ENCODE measurements at places on chromosomes 2 and 18. TPM values are rescaled to one million over a fixed set of nuclear protein-coding genes. Genes with fewer than 3 reads are reported as not detected.
A peak's percentile ranks its signal among the peaks of the same experiment; 100 is the strongest.

The ILKAP gene
- total RNA-seq, result 24.5 TPM

DNA sequence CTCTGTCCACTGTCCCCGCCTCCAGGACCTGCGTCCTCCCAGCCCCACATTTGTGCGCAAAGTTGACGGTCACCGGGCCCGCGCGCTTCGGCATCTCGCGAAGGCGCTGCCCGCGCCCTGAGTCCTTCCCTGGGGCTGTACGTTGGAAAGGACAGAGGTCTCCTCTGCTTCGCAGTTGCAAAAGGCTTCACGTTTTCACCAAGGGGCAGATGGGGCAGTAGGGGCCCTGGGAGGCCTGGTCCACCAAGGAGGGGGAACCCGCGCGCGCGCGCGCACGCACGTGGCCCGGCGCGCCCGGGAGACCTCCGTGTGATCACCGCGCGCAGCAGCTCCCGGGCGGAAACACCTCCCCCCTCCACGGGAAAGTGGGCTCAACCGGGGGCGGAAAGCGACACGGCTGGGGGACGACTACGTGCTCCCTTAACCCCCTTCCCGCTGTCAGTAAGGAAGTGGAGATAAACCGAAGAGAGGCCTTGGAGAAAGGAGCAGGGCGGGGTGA is 21.9 kb downstream of the TEX44 start:
- peak; percentile 88 for DNase-seq

GRCh38 chr2:109382951-109383350 is 230.8 kb downstream of the SEPTIN10 start:
- DNase-seq, result peak; percentile 94

- DNase-seq, result no peak
These were observed 1711.2 kb upstream of the CELF4 start for GRCh38 chr18:39276764-39277163.

DNA sequence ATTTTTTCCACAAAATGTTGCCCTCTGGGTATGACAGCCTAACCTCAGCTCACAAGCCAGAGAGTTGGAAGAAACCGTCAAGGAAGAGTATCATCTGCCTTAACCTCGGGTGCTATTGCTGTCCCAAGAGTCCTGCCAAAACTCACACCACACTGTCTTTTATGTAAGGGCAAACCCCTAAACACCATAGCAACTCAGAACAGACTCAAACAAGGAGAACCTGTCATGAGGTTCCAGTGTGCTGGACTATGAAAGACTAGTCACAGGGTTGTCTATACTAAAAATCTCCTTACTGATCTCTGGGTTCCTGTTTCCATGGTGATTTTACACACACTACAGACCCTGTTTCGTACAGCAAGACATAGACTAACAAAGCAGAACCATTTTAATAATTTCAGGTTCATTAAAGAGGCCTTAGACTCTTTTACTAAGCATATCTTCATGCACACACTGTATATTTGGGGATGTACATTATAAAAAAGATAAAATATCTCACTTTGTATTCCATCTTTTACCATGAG is 159.8 kb downstream of the PKP4 start:
- DNase-seq, result no peak

DNA sequence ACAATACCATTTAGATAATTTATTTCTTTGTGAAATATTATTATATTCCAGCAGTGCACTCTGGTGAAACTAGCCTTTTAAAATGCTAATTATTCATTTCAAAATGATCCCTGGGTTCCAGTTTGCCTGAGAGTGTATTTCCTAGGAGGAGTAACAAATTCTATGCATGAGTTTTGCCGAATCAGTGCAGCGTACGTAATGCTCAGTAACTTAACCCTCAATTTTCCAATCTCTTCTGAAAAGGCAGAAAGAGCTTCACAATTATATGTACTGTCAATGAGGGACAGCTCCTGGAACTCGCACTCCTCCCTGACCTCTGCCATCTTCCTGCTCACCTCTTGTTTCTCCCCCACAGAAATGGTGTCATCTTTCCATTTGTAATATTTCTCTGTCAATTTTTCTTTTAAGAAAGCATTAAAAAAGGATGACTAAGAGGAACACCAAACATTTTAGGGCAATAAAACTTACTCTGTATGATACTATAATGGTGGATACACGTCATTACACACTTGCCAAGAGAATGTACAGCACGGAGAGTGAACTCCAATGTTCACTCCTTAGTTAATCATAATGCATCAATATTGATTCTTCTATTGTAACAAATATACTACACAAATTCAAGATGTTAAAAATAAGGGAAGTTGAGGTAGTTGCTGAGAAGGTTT is 25.7 kb upstream of the XIRP2 start:
- peak; percentile 8 for DNase-seq

Data from osteoblast (primary cell).